ENCODE measurements at places on chromosomes 6 and 20.

DNA sequence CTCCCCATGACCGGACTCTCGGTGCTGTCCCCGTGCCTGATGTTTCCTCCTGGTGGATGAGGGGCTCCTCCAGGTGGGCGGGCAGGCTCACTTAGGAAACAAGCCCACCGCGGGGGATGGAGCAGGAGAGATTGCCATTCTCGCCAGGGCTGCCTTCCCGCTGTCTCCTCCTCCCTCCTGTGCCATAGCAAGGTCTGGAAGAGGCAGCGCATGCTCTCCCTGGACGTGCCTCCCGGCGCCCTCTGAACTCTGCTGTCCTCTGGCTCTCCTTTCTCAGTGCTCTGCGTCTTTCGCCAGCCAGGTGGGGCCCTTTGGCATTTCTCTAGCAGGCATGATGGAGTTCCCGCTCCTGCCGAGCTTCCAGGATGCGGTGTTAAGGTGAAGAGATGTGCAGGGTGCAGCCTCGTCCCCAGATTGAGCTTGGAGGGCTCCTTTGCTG, 17.4 kb upstream of the NPEPL1 start:
- no peak for DNase-seq

DNA sequence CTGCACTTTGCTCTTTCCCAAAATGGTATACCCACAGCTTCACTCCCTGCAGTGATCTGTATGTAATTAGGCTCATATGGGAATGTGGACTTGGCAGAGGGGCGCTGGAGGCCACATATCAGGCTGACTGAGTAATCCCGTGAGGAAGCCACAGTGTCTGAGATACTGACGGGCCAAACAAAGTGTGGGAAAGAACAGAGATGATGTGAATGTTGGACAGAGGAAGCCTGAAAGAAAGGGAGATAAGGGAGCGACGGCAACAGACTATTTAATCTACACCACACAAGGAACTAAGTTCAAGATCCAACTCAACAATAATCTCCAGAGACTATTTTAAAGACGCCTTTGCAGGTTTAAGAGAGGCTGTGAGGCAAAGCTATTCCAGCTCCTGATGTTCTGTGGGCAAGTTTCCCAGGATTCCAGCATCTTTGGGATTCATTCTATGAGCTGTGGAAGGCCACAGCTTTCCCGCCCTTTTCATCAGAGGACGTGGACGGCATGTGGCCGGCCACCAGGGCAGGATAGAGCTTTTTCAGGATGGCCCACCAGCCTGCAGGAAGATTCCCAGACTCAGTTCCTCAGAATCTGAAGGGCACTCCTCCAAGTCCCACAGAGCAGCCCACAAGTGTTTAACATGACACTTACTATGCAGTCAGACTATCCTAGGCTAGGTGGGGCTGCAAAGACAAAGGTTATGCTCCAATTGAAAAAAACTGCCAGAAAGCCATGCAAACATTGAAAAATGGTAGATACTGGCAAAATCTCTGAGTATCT, 237.5 kb downstream of the ATXN1 start:
- peak; percentile 47 for DNase-seq

GRCh38 chr6:96934087-96934486, 9.6 kb downstream of the KLHL32 start:
- DNase-seq = no peak

DNA sequence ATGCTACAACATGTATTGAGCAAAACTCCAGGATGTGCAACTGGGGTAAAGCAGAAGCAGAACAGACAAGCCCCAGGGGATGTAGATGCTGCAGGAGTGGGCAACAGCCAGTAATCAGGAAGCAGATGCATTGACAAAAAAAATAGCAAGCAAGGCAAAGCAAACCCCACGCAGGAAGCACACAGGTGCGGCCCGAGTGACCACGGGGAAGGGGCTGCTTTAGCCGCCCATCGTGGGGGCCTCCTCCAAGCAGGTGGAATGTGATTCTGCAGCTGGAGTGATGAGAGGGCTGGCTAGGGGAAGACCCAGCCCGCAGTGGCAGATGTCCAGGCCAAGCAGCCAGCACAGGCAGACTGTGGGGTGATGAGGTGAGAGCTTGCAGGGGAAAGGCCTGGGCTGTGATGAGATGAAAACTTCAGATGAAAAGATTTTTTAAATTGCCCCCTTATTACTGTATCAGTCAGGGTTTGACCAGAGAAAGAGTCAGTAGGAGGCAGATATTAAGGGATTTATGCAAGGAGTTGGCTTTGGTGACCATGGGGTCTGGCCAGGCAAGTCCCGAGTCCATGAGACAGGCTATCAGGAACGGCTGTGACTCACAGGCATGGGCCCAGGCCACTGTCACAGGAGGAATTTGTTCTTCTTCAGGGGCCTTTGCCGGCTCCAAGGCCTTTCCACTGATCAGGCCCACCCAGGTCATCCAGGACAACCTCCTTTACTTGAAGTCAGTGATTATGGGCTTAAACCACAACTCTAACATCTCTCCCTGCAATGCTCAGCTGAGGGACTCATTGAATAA, 207.6 kb downstream of the ANKRD60 start:
- no peak for DNase-seq

- no peak for DNase-seq
Measured at GRCh38 chr20:23773127-23773526, 22.4 kb upstream of the CST1 start.

- DNase-seq = peak; percentile 56
Measured at GRCh38 chr20:63580796-63581461, 6.9 kb upstream of the HELZ2 start.

DNA sequence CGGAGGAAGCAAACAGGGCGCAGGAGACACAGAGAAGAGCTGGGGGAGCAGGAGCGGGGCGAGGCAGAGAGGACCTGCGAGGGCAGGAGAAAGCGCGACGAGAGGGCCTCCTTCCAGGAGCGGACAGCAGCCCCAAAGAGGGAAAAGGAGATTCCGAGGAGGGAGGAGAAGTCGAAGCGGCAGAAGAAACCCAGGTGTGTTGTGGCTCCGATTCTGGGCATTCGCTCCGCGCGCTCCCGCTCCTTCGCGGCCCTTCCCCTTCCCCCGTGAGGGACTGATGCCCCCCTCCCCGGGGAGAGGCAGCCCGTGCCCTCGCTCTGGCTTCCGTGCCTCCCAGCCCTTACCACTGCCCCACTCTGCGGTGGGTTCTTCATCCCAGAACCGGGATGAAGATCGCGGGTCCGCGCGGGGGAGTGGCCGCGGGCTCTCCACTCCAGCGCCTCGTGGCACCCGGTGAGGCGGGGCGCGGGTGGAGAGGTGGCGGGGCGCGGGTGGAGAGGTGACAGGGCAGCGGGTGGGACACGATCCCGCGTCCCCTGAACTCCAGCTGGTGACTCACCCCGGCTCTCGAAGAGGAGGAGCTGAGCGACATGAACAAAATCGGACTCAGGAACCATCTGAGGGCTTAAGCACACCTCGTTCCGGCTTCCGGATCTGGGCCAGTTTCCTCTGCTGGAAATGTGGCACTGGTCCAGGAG, 22.4 kb downstream of the TMC2 start:
- DNase-seq = no peak

DNA sequence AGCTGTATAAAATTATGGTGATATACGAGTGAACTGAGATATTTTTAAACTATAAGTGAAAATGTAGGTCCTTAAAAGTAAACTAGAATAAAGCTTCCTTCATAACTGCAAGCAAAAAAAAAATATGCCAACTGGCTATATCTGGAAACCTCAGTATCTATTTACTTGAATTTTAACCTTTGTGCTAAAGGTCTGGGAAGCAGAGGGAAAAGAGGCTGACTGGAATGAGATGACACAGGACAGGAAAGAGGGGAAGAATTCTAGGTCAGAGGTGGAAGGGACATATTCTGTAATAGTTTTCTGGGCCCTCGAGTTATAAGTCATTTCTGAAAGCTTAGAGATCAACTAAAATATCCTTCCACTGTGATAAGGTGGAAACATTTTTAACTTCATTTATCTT, 46.8 kb downstream of the AIG1 start:
- DNase-seq = no peak

DNA sequence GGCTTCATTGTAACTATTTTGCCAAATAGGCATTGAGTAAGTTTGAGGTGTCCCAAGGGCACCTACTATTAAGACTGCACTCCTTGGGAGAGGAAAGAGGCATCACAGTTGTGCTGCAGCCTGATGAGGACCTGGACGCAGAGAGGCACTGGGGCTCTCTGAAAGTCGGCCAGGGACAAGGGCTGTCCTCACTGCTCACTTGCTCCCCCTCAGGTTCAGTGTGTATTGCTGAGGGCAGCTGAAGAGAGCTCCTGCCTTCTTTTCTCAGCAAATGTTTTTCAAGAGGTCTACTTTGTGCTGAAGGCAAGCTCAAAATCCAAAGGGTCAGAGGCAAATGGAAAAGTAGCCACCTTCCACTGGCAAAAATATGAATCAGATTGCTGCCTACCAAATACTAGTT, 331.8 kb downstream of the RIMS1 start:
- peak; percentile 26 for DNase-seq

DNA sequence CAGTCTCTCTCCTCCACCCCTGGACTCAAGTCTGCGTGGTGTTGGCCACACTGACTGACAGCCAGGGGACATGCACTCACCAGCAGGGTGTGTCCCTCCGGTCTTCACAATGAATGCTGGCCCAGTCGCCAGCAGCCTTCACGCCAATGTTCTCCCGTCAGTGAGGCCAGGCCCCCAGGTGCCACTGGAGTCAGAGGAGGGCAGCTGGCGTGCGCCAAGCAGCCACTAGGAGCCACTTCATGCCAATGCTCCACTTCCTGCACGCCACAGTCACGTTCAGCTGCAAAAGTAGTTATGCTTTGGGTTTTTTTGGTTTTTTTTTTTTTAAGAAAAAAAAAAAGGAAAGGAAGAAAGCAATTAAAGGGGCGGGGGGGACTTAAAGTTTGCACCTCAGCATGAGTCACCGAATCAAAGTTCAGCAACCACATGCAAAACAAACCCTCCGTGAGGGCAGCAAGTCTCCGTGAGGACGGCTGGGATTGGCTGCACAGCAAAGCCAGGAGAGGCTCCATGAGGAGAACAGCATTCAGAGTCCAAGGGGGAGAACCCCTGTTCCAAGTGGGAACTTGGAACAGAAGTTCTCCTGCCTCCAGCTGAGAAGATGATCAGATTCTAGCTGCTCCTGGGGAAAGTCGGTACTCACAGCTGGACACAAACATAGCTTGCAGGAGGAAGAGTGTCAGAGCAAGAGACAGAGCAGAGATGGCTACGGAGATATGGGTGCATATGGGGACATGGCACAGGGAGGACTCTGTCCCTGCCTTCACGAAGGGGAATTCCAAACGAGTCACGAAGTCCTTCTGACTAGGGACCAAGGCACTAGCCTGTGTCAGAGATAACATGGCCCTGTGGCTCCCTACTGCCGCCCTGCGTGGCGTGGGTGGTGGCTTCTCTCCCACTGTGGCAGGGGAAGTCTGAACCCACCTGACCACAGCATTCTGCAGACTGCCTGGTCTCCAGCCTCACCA, at the start of gene ZC3H12D:
Gene ZC3H12D (minus strand): TSS at position 282 of the 968 bp plus-strand sequence. CDS start 10,471 bp downstream, outside the sequence.
- DNase-seq = peak; percentile 61

GRCh38 chr6:41756354-41756753, 9.2 kb upstream of the PGC start:
- no peak for DNase-seq

DNA sequence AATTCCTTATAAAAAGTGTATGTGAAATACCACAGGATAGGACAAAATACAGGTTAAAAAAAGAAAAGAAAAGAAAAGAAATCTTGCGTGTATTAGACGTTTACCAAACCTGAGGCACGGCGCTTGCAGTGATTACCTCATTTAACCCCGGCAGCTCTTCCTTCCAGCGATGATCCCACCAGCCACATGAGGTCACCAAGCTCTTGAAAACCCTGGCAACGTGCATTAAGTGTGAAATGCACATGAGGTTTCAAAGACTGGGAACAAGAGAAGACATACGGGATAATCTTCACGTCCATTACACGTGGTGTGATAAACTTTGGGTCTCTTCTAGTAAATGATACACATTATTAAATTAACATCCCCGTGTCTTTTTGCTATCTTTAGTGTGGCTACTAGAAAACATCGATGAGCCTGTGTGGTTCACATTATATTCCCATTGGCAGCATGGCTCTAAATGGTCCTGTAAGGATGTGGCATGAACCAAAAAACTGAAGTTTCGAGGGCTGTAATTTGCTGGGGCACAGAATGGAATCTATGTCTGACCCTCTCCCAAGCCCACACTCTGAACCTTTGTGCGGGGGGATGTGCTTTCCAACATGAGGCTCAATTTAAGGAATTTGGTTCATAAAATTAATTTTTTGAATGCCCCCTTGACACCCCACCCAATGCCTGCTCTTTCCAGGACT, 59.2 kb upstream of the THBS2 start:
- no peak for DNase-seq

DNA sequence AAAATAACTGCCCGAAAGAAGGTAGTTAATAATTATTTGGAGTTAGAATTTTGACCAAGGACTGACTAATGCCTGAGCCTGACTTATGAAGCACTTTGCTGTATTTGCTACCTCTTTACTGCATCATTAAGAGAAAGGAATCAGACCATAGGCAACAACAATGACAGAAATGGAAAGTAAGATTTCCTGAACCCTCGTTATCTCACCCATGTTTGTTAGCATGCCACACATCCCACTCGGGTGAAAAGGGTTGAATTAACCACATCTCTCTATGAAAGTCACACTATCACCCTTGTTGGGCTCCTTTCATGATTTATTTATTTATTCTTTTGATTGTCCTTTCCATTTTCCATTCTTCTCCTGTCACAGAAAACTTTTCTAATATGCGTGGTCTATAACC, 59.6 kb downstream of the OLIG3 start:
- DNase-seq = no peak

GRCh38 chr6:129340983-129341382, 369.0 kb downstream of the ARHGAP18 start:
- no peak for DNase-seq

DNA sequence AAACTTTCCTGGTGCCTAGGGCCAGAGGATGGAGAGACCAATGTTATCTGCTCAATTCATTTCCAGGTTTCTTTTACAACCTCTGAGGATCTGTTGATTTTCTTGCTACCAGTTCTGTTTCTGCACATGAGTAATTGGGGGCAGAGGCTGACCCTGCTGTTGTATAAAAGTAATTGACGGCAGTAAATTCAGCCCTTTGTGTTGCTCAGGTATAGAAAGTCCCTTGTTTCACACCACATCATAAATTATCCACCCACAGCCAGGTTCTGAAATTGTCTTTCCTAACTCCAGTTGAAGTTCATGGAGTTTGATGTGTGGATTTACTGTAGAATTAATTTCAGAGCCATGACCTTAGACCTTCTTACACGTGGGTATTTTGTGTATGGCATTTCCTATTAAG, 107.4 kb upstream of the GRIK2 start:
- no peak for DNase-seq

- DNase-seq = peak; percentile 52
Measured at GRCh38 chr20:31593221-31594001, 11.7 kb upstream of the ID1 start.

- no peak for DNase-seq
Measured at GRCh38 chr6:70409216-70409615, 4.1 kb upstream of the FAM135A start.

All from hematopoietic multipotent progenitor cell treated with erythropoietin and hydrocortisone succinate and interleukin-3 and kit ligand, for 6 days (in vitro differentiated cells).